ENCODE measurements at places on chromosomes 4 and X.

DNA sequence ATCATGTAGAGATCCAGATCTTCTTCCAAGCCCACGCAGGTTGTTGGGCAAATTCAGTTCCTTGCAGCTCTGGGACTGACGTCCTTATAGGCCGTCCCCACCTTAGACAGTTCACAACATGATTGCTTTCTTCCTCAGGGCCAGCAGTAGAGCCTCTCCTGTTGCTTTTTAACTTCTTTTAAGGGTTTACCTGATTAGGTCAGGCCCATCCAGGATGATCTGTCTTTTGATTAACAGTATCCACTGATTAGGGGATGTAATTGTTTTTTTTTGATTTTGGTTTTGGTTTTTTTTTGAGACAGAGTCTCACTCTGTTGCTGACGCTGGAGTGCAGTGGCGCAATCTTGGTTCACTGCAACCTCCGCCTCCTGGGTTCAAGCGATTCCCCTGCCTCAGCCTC is 109.1 kb upstream of the BMPR1B start:
- no peak for DNase-seq

DNA sequence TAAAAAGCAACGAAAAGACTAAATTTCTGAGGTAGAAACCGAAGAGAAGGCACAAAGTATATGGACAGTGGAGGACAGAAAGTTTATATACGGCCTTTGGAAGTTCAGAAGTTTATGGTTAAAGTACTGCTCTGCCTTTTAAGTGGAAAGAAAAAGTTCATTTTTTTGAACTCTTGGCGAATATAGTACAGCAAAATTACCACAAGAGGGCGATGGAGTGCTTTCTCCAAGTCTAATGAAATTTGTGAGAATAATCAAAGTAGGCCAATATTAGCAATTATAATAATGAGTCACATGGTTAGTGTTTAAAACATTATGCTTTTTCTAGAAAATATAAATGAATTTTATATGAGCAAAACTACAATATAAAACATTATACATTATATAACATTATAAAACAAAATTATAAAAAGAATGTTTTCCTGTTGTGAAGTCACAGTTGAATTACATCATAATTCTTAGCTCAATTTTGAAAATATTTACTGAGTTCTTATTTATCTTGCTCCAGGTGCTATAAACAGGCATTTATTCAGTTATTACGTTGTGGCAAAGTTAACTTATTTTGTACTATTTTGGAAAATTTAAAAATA is 136.2 kb upstream of the BMPR1B start:
- peak; percentile 12 for DNase-seq

DNA sequence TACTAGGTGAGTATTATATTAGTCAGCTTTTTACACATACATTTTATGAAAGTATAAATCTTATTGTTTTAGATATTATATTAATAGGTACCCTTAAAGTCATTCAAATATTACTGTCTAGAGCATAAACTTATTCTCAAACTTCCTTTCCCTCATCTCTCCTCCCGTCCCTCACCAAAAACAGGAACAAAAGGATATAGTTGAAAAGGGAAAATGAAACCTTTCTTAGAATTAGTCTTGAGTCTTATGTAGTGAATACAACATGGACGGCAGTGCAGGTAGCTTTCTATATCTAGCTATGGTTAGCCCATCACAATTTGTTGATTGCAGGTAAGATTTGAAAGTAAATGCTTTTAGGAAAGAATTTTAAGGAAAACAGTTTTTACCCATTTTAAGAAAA is 65.6 kb downstream of the RBPJ start:
- DNase-seq = no peak

- DNase-seq = no peak
These were observed 14.7 kb upstream of the VSIG1 start for GRCh38 chrX:108029928-108030711.

GRCh38 chr4:1204828-1205585 is 32.6 kb upstream of the SPON2 start:
- no peak for DNase-seq

GRCh38 chr4:55004831-55005230 is 120.6 kb downstream of the KDR start:
- DNase-seq = no peak

- peak; percentile 19 for DNase-seq
These were observed 83.8 kb downstream of the GRID2 start for GRCh38 chr4:92387459-92388069.

DNA sequence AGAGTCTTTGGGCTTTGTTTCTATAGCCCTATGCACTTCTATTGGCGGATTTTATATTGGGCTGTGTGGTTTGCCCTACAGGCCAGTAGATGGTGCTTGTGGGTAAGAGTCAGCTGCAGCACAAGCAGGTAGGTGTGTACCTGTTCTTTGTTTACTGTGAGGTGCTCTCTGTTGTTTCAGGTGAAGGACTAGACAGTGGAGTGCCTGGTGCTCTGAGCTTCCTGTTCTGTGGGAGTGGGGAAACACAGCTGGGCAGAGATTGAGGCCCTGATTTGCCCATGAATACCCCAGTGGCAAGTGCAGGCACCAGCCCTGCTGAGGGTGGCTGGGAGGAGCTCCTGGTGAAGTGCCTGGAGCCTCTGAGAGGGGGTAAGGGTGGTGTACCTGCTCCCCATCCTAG is 26.3 kb upstream of the UCP1 start:
- peak; percentile 22 for DNase-seq

- DNase-seq = no peak
These were observed 138.7 kb downstream of the CHRNA9 start for GRCh38 chr4:40473578-40474388.

DNA sequence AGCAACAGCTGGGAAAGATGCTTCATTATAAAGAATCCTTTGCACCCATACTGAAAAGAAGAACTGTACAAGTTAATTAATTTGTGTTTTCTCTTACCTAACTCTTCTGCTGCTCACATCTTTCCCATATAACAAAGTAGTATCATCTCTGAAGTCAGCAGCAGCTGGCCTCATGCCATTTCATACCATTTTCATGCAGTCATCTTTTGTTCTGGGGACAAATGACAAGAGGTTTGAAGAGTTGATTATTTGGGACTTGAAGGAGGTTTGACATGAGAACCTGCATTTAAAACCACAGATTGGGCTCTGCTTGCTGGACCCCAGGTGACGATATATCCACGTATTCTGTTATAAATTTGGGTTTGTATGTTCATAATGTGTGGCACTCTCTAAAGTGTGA is 430.3 kb downstream of the SPRY1 start:
- no peak for DNase-seq

GRCh38 chr4:127400731-127401346 is 231.9 kb upstream of the INTU start:
- no peak for DNase-seq

DNA sequence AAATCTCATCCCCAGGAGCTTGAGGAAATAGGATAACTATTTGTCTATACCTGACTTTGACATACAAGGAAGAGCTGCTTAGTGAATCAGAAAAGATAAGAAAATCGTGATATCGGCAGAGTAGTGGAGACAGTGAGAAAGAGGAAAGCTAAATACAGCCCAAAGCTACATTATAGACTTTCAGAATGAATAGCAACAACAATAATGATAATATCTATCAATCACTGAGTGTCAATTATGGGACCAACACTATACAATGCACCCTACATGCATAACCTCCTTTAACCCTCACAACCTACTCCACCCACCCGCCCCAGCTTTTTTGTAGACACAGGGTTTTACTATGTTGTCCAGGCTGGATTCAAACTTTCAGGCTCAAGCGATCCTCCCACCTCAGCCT is 205.1 kb downstream of the PPP3CA start:
- no peak for DNase-seq

GRCh38 chr4:138522366-138522765 is 280.2 kb upstream of the SLC7A11 start:
- no peak for DNase-seq

DNA sequence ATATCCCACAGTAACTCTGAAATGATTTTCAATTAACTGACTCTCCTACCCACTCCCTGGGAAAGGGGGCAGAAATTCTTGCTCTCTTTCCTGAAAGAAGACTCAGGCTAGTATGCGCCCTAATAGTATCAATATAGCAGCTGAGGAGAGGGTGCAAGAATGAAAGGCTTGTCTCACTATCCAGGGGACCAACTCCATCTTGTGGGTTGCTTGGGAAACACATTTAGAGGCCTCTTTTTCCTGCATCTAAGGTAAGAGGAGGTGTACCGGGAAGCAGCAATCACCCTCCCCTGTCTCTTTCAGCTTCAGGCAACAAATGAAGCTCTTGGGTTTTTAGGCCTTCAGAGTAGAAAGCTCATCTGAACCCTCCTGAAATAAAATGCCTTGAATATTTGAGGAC is 11.3 kb downstream of the TMEM255A start:
- peak; percentile 2 for DNase-seq

All from NCI-H1105 treated with DMSO at 0.1 percent for 48 hours (cell line).